ENCODE measurements at places on chromosomes 5 and 9. TPM values are rescaled to one million over a fixed set of nuclear protein-coding genes. Genes with fewer than 3 reads are reported as not detected.

DNA sequence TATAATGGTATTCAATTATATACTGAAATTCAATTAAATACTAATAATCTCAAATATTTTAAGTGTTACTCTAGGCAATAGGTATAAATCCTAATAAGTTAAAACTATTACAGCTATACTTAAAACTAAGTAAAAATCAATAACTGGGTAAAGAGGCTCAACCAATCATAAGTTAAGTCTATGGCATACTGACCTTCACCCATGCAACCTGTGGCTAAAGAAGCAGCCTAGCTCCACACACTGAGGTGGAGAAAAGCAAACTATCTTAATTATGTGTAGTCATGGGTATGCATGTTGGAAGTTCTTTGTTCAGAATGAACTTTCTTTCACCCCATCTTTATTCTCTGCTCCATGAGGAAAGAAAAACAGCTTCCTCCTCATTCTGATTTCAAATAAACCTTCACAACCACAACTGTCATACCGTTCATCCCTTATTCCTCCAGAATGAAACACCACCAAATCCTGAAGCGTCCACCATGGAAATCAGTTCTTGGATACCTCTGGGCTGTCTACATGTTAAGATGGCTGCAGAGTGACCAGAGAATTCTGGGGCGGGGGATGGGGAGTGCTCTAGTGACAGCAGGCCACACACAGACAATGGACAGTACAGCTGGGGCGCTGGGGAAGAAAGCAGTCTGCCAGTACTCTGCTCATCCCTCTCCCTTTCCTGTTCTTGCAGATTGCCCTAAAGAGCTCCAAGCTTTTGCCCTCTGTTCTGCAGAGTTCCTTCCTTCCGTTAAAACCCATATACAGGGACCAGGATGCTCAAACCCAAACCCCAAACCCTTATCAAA, 62.3 kb downstream of the RIGI start:
- DNase-seq: no peak

Gene SLC1A3
- polyA plus RNA-seq: 4.7 TPM

Gene TRPM6
- polyA plus RNA-seq: 0.79 TPM

DNA sequence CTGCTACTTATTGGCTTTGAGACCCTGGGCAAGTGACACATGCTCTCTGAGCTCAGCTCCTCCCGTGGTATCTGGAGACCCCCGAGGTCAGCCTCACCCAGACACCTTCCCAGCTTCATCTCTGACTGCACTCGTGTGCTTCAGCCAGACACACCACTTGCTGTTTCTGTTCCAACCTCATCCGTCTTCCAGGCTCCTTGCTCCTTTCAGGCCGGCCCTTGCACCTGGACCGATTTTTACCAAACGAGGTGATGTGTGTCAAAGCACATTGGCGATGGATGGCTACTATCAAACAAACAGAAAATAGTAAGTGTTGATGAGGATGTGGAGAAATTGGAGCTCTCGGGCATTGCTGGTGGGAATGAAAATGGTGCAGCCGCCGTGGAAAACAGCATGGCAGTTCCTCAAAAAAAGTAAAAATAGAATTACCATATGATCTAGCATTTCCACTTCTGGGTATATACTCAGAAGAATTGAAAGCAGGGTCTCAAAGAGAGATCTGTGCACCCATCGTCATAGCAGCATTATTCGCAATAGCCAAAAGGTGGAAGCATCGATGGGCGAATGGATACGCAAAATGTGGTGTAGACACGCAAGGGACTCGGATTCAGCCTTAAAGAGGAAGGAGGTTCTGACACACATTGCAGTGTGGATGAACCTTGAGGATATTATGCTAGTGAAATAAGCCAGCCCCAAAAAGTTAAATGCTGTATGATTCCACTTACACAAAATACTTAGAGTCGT, 96.1 kb upstream of the IER5L start:
- no peak for DNase-seq

GRCh38 chr9:70073193-70073592, 29.5 kb downstream of the MAMDC2 start:
- DNase-seq: no peak

Gene ESM1
- 8.4 TPM for polyA plus RNA-seq

Gene CBY3
- 0.23 TPM for polyA plus RNA-seq

Gene GARIN3
- polyA plus RNA-seq: not detected

GRCh38 chr5:124979251-124979650, 232.8 kb upstream of the ZNF608 start:
- DNase-seq: no peak

Gene FBXL7
- 26.2 TPM for polyA plus RNA-seq
